LHCN-M2 (cell line): ENCODE measurements at places on chromosomes 4 and X.

DNA sequence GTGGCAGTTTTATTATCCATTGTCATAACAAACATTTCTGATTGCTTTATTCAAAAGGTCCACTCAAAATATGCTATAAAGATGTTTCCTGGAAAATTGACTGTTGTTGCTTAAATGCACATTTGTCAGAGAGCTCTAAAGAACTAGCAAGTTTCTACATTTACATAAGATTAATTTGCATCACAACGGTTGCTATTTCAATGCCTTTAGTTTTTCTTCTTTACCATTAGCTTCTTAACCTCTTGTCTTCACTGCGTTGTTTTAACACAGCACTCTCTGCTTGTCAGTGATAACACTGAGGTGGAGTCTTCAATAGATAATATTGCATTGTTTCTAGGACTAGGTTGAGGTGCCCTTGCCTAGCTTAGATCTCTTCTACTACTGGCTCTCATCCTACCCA, 76.7 kb upstream of the GALNT7 start:
- no peak for DNase-seq

- DNase-seq, result peak; percentile 98
Measured at GRCh38 chr4:138242076-138242833, at the start of gene SLC7A11. SLC7A11 (minus strand) TSS chr4:138242349; CDS start chr4:138242069, 280 bp downstream.

DNA sequence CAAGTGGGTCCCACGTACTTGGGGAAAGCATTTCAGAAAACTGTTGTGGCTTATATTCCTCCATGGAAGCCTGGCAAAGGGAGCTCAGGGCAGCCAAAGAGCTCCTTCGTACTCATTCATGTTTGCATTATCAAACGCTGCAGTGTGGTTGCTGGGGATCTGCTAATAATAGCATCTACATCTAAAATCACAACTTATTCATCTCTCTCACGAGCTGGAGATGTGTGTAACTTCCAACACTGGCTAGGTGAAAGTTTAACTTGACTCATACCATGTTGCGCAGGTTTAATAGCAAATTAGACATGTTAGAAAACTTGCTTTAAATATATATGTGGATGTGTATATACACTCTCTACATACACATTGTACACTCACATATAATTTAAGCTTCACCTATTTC, 415.1 kb downstream of the AFF2 start:
- no peak for DNase-seq

DNA sequence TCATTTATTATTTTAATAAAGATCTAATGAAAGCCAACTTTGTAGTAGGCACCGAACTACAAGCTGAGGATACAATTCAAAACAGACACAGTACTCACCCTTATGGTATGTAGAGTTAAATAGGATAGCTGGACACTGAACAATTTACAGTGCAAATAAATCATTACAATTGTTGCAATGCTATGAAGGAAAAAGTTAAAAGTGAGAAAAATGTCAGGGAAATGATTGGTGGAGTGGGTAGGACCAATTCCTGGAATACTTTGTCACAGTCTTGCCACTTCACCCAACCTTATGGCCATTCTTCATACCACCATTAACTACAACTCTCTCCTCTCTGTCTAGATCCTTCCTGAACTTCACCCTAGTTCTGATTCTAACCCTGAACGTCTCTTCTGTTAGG, 70.1 kb upstream of the CCSER1 start:
- no peak for DNase-seq

DNA sequence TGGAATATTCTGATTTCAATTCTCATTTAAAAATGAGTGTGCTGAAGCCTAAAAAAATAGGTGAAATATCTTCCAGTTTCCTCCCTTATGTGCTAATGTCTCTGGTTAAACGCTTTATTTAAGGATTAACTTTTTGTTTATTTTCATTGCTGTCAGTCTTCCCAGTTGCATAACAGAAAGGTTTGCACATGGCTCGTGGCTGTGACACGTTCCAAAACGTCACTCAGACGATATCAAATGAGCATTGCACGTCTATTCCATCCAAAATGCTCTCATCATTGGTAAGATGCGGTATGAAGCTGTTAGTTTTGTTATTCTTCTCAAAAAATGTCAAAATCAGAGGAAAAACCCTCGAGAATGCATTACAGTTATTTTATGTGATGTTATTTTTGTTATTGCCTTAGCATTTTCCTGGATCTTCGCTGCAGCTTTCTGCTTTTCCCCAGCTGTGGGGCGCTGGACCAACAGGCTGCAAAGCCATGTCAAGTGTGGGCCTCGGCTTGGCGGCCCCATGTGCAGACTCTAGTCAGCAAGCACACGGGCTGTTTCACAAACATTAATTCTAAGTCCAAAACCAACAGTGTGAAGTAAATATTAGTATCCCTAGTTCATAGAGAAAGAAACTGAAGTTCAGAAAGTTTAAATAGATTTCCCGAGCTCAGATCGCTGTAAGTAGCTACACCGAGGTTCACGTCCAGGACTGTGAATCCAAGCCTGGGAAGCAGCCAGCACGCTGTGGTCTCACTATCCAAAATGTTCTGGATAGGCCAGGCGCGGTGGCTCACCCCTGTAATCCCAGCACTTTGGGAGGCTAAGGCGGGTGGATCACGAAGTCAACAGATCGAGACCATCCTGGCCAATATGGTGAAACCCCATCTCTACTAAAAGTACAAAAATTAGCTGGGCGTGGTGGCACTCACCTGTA, 793.4 kb upstream of the FRG1 start:
- DNase-seq, result no peak

GRCh38 chr4:57605376-57605775, 495.2 kb upstream of the IGFBP7 start:
- no peak for DNase-seq

DNA sequence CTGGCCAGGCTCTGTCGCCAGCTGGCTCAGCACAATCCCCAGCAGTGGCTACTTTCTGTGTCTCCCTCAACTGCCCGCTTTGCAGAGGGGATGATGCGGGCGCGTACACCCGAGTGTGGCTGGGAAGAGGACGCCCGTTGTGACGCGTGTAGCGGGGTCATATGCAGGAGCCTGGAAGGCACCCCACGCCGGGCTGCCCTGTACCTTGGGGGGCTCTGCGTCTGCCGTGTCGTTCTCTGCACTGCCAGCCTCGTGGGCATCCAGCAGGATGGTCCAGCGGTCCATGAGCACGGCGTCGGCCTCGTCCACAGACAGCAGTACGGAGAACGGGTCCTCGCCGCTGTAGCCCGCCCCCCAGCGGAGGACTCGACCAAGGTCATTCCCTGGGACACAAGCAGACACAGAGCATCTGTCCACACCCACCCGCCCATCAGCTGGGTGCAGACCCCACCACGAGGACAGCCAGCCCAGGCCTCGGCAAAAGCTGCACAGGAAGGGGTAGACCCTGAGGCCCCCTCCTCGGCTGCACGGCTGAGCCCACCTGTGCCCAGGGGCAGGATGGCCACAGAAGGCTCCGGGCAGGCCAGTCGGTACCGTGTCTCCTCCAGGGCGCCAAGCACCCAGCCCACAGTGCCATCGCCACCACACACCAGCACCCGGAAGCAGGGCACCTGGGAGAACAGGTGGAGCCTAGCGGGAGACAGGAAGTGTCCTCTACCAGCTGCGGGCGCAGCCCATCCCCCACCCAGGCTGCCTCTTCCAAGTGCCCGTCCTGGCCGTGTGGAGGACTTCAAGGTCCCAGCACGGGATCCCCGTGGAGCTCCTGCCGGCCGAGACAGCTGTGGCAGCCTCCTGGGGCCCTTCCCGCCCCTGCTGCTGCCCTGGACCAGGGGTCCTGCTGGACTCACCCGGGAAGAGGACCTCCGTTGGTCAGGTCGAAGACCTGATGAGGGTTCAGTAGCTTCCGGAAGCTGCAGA, 10.8 kb downstream of the DGKQ start:
- no peak for DNase-seq

DNA sequence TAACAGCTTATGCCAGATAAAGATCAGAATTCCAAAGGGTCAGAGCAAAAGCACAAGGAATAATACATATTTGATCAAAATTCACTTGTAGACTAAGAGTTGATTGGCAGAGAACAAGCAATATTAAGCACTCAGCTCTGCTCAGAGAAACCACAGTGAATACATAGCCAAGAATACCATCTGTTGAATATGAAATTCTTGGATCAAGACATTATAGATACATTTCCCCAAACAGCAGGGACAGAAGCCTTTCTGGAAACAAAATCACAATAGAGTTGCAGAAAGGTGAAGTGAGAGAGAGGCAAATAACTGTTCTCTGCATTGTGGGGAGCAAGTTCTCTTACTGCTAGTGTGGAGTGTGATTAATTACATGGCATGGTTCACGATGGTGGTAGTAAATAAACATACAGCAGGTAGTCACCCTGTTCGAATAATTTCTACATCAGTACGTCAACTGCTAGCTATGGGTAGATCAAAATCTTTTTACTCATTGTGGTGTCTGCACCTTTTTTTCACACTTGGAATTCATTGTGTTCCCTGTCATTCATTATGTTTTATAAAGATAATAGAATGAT, 366.7 kb downstream of the PCDH7 start:
- DNase-seq, result no peak

DNA sequence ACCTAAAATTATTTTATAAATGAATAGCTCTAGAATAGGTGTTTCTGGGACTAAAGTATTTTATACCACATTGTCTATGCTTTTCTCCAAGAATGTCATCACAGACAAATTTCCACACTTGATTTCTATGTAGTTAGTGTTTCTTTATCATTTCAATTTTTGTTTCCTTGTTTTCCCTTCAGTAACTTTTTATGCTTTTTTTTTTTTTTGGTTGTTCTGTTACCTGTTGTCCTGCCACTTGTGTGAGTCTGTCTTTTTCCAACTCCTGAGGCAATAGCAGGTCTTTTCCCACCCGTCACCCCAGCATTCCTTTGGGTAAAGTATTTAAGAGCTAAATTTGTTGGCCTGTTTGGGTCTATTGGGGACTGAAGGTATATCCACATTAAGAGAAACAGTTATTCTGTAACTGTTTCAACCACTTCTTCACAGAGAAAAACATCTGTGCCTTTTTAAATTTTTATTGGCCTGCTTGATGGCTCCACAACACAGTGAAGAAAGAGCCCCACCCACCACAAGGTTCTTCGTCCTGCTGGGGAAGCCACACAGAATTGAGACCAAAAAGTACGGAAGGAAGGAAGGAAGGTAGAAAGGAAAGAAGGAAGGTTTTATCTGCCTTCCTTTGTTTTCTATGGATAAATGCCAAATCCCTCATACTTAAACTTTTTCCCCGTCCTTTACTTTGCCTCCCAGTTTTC, 17.7 kb upstream of the GPC3 start:
- no peak for DNase-seq

GRCh38 chrX:86047936-86048280, 550 bp upstream of the CHM start:
- DNase-seq, result no peak

DNA sequence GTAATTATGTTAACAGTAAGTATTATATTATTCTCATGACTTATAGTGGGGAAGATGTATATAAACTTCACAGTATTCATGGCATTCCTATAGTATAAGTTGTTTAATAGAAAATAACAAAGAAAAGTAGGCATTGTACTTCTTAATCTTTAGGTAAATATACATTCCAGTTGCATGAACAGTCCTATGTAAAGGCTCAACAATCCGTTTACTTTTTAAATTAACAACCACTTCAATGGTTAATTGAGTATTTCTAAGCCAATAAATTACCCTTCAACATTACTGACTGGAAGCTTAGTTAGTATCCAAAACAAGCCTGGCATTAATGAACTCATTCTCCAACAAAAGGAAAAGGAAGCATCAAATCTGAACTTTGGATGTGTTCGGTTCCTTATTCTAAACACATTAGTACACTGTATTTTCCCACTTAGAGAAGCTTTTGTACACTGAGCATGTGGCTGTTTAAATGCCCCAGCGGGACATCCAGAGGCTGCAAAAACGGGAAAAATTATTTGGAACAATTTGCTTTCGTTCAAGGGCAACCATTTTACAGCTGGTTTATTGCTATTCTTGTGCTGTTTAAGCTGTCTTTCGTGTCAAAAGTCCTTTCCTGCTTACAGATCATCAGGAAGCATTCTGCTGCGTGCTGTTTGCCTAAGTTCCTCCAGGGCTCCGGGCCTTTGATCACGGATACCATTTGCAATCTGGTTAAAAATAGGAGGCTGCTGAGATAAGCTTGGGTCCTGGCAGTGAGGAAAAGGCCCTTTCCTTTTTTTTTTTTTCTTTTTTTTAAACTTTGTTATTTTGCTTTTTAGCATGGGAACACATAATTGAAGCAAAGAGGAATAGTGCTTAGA, 460.3 kb downstream of the SPRY1 start:
- DNase-seq, result peak; percentile 83

- no peak for DNase-seq
Measured at GRCh38 chrX:46117234-46117633, 428.0 kb downstream of the ZNF674 start.

DNA sequence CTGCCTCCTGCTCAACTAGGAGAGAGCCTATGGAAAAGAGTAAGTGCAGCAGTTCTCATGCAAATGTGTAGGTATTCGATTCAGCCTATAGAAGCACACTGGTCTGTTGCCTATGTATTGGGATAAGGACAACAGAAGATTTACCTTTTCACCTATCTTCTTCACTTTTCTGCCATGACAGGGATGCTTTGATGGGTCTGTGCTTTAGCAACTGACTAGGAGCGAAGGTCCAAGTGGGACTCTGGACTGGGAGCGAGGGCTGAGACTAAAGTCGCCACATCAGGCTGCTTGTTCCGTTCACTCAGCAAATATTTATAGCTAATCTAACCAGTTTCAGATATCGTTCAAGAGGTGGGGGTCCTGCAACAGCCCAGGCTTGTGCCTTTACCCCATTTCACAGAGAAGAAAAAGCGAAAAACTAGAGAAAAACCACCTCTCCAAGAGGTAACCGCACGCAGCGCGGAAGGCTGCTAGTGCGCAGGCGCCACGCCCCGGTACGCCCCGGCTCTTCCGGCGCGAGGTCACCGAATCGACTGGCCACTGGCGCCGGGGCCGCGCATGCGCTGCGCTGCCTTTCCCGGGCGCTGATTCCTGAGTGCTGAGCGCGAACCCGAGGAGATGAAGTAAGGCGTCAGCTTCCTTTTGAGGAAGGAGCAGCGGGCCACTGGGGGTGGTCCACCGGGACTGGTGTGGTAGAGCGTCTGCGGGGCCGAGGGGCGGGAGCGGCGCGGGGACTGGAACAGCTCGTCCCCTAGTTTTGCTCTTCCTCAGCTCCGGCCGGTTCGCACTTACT, at the start of gene RBMX2:
TSS of gene RBMX2 (plus strand) at position 573 of the 793 bp plus-strand sequence. CDS start at position 619, 46 bp downstream.
- DNase-seq, result peak; percentile 60

DNA sequence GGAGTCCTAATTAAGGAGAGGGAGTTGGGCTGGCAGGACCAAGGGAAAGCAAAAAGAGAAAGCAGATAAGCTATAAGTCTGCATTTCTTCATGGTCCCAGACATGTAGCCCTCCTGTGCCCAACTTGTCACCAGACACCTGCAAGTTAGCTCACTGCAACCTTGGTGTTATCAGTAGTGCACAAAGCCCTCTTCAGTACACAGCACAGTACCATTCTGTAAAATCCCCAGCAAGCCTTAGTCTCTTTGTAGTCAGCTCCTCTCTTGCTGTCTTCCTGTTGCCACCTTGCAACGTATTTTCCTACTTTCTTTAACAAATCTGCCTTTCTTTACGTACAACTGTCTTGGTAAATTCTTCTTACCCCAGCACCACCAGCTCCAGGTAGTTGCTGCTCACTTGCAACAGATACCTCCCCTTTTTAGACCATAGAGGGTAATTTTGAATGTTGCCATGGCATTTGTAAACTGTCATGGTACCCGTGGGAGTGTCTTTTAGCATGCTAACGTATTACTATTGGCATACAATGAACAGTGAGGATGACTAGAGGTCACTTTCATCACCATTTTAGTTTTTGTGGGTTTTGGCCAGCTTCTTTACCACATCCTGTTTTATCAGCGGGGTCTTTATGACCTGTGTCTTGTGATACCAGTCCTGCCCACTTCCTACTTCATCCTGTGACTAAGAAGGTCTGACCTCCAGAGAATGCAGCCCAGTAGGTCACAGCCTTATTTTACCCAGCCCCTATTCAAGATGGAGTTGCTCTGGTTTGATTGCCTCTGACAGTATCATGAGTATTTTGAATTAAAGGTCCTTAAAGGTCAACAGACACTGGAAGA, 28.3 kb upstream of the AP1S2 start:
- peak; percentile 75 for DNase-seq
